Breast epithelium (tissue), 4 donors: ENCODE measurements at places on chromosomes 6 and 20. TPM values are rescaled to one million over a fixed set of nuclear protein-coding genes. Genes with fewer than 3 reads are reported as not detected.
A peak's percentile ranks its signal among the peaks of the same experiment; 100 is the strongest.

GRCh38 chr20:20740541-20740940 lies 28.1 kb upstream of the RALGAPA2 start:
- no peaks in the 10 kb centered on the region for H3K27me3 ChIP-seq
- no peaks in the 10 kb centered on the region for H3K4me1 ChIP-seq
- DNase-seq = no peak

The ZNF391 gene
- total RNA-seq = 5.2 TPM

DNA sequence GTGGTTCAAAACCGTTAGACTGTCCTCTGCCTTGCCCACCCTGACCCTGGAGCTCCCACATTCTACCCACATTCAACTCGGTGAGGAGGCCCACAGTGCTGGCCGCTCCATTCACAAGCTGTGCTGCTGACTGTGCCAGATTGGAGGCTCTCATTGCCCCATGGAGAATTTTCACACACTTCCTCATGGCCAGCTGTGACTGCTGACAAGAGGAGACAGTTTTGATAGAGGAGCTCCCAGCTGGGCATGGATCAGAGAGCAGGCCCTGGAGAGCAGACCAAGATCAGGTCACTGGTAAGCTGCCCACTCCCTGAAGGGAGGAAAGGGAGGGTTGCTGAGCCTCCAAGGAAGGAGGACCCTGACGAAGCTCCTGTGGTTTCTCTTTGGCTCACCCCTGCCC lies 246.1 kb upstream of the RIN2 start:
- no peak for DNase-seq
- H3K4me1 ChIP-seq = no peaks in the 10 kb centered on the region
- no peaks in the 10 kb centered on the region for H3K27me3 ChIP-seq
- no peak overlapping the region for H3K4me3 ChIP-seq
- H3K36me3 ChIP-seq = no peaks in the 10 kb centered on the region
- no peak overlapping the region for H3K27ac ChIP-seq

DNA sequence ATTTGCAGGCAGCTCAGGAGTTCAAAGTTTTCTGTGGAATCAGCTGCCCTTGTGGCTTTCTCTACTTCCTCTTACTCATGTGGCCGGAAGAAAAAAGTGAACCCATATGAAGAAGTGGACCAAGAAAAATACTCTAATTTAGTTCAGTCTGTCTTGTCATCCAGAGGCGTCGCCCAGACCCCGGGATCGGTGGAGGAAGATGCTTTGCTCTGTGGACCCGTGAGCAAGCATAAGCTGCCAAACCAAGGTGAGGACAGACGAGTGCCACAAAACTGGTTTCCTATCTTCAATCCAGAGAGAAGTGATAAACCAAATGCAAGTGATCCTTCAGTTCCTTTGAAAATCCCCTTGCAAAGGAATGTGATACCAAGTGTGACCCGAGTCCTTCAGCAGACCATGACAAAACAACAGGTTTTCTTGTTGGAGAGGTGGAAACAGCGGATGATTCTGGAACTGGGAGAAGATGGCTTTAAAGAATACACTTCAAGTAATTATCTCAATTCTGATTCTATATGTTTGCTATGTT lies 1.1 kb downstream of the MGME1 start:
- H3K27ac ChIP-seq = peak overlapping the region; percentile 96
- no peaks in the 10 kb centered on the region for H3K36me3 ChIP-seq
- H3K4me1 ChIP-seq = no peaks in the 10 kb centered on the region
- H3K27me3 ChIP-seq = no peaks in the 10 kb centered on the region

The AVP gene
- not detected for total RNA-seq

DNA sequence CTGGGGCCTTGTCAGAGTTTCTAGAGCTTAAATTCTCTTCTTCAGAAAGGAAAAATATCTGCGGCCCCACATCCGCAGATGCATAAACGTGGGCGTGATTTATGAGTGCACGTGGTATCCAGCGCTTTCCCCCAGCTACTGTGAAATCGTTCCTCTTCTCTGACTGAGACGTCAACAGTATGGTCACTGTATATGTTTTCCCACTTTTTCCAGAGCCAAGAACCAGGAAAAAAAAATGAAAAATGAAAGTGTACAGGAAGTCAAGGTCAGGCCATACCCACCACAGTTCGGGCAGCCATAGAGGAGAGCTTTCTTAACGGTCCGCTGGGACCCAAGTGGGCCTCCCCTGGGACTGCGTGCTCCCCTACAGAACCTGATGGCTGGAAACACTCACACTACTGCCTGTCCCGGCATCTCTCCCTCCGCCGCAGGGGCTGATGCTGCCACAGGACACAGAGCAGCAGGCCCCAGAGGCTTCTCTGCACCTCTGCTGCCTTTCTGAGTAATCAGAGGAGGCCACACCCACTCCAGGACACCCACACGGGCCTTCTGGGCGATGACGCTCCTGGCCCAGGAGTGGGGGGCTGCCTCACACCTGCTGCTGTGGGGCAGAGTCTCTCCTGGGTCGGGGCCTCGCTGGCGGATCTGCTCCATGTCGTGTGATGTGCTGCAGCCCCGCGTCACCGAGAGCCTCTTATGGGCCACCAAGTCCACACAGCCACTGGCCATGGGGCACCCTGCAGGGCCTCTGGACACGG lies 16.4 kb upstream of the STX16 start:
- H3K4me3 ChIP-seq = peak overlapping the region; percentile 41
- no peak for DNase-seq
- no peak overlapping the region for H3K27ac ChIP-seq

- no peaks in the 10 kb centered on the region for H3K4me1 ChIP-seq
- H3K27me3 ChIP-seq = no peaks in the 10 kb centered on the region
- no peak overlapping the region for H3K27ac ChIP-seq
- H3K36me3 ChIP-seq = no peaks in the 10 kb centered on the region
Measured at GRCh38 chr6:140809694-140810101, 1323.0 kb upstream of the GJE1 start.

- no peak overlapping the region for H3K27ac ChIP-seq
- H3K27me3 ChIP-seq = no peaks in the 10 kb centered on the region
- H3K4me1 ChIP-seq = no peaks in the 10 kb centered on the region
- no peak for DNase-seq
Measured at GRCh38 chr6:15044948-15045347, 200.9 kb upstream of the JARID2 start.

The C6orf47 gene
- 27.4 TPM for total RNA-seq

DNA sequence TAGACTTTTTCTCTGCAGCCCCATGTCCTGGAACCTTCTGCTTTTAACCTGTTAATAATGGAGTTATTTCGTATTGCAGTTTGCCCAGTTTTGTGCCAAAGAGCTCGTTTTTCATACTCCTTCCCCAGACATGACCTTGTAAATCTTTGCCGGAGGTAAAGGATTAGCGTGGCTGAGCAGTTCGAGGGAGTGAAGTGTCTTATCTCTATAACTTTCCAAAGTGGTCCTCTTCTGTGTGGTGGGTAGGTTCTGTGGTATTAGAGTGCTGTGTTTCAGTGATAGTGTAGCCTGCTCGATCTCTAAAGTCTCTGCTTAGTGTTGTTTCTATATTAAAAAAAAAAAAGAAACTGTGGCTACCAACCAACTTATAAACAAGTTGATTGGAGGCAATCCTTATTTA lies 67.5 kb downstream of the FARS2 start:
- no peaks in the 10 kb centered on the region for H3K27me3 ChIP-seq
- no peak overlapping the region for H3K4me3 ChIP-seq
- H3K27ac ChIP-seq = no peak overlapping the region

DNA sequence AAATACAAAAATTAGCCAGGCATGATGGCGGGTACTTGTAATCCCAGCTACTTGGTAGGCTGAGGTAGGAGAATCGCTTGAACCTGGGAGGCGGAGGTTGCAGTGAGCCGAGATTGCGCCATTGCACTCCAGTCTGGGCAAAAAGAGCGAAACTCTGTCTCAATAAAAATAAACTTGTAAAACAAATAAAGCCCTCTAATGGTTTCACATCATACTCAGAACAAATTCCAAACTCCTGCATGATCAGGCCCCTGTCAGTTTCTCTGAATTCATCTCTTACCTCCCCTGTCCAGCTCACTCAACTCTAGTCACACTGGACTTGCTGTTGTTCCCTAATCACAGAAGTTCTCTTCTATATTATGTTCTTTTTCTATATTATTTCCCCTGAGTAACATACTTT lies 43.1 kb upstream of the SGK1 start:
- H3K36me3 ChIP-seq = no peaks in the 10 kb centered on the region
- no peaks in the 10 kb centered on the region for H3K4me1 ChIP-seq
- no peak overlapping the region for H3K4me3 ChIP-seq
- no peak for DNase-seq
- no peak overlapping the region for H3K27ac ChIP-seq

The CTCFL gene
- total RNA-seq = not detected

- H3K4me3 ChIP-seq = no peak overlapping the region
- no peaks in the 10 kb centered on the region for H3K4me1 ChIP-seq
- no peaks in the 10 kb centered on the region for H3K27me3 ChIP-seq
- no peak overlapping the region for H3K27ac ChIP-seq
- DNase-seq = no peak
Measured at GRCh38 chr20:59984541-59984940, 26.3 kb downstream of the CDH26 start.

GRCh38 chr6:86535100-86535499 lies 402.2 kb upstream of the HTR1E start:
- no peak overlapping the region for H3K4me3 ChIP-seq
- no peaks in the 10 kb centered on the region for H3K4me1 ChIP-seq
- no peak overlapping the region for H3K27ac ChIP-seq

The SIRPB1 gene
- 2.6 TPM for total RNA-seq

DNA sequence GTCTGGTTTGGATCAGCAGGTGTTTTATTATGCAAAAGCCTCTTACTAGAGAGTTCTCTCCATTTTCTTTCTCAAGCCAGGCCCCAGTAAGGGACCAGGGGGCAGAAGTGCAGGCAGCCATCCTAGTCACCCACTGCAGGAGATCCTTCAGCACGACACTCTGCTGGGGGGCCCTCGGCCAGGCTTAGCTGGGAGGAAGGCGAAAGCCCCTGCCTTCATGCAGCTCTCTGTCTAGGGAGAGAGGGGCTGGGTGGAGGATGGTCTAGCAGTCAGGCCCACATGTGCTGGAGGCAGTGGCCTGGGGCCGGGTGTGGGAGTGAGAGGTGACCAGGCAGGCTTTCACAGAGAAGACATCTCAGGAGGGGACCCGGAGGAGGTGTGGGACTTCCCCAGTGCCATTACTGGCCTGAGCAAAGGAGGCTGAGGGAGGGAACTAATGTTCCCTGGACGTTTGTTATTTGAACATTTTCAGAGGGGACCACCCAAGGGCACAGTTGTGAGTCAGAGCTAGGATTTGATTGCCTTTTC lies 33.5 kb upstream of the VSTM2L start:
- no peaks in the 10 kb centered on the region for H3K36me3 ChIP-seq
- no peaks in the 10 kb centered on the region for H3K4me1 ChIP-seq
- no peaks in the 10 kb centered on the region for H3K27me3 ChIP-seq

- no peaks in the 10 kb centered on the region for H3K4me1 ChIP-seq
- H3K27me3 ChIP-seq = no peaks in the 10 kb centered on the region
- H3K36me3 ChIP-seq = no peaks in the 10 kb centered on the region
- no peak overlapping the region for H3K27ac ChIP-seq
- no peak overlapping the region for H3K4me3 ChIP-seq
- DNase-seq = no peak
Measured at GRCh38 chr6:65700561-65700960, 6.5 kb downstream of the EYS start.

- DNase-seq = no peak
- H3K4me3 ChIP-seq = peak overlapping the region; percentile 79
- no peaks in the 10 kb centered on the region for H3K36me3 ChIP-seq
- peak overlapping the region; percentile 70 for H3K27ac ChIP-seq
- H3K4me1 ChIP-seq = peaks cover 7% of the 10 kb centered on the region
- no peaks in the 10 kb centered on the region for H3K27me3 ChIP-seq
Measured at GRCh38 chr6:106628658-106629102, 618 bp downstream of the RTN4IP1 start.

The BMP5 gene
- total RNA-seq = 0.96 TPM

DNA sequence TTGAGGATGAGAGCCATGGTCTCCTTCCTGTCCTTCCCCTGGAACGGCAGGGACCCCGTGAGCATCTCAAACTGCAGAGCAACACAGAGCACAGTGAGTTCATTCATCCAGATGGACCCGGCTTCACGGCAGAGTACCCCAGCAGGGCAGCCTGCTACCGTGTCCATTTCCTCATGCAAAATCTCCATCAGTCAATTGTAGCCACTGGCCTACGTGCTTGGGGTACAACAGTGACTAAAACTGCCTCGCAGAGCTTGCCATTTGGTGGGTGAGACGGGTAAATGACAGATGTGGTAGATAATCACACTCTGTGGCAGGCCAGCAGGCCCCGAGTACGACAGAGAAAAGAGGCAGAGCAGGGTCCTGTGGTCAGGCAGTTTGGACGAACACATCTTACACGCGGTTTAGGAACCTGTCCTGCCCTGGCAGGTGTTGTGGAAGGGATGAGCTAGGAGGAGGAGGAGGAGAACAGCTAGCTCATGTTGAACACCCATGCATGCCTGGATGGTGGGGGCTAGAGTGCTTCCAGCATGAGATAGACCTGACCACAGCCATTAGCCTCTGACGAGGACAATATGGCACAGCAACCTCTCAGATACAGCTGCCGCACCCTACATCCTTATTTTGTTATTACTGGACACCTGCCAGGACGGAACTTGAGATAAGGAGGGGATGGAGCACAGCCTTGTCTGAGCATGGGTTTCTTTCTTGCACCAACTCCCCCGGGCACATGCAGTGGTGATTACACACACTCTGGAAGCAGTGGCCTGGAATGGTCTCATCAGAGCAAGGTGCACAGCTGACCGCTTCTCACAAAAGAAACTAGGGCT lies 95.6 kb downstream of the RAMACL start:
- DNase-seq = no peak
- no peak overlapping the region for H3K4me3 ChIP-seq
- no peaks in the 10 kb centered on the region for H3K36me3 ChIP-seq
- no peaks in the 10 kb centered on the region for H3K27me3 ChIP-seq
- no peaks in the 10 kb centered on the region for H3K4me1 ChIP-seq
- H3K27ac ChIP-seq = no peak overlapping the region

GRCh38 chr6:17103715-17104114 lies 1.9 kb downstream of the STMND1 start:
- no peaks in the 10 kb centered on the region for H3K4me1 ChIP-seq
- no peaks in the 10 kb centered on the region for H3K27me3 ChIP-seq
- H3K4me3 ChIP-seq = no peak overlapping the region

The SPATA25 gene
- total RNA-seq = 3.4 TPM

The ILRUN gene
- total RNA-seq = 58.3 TPM
